ENCODE measurements at places on chromosomes 4 and X. TPM values are rescaled to one million over a fixed set of nuclear protein-coding genes. Genes with fewer than 3 reads are reported as not detected.

The MAGEB6 gene
- total RNA-seq, result not detected

The HMX1 gene
- not detected for total RNA-seq

DNA sequence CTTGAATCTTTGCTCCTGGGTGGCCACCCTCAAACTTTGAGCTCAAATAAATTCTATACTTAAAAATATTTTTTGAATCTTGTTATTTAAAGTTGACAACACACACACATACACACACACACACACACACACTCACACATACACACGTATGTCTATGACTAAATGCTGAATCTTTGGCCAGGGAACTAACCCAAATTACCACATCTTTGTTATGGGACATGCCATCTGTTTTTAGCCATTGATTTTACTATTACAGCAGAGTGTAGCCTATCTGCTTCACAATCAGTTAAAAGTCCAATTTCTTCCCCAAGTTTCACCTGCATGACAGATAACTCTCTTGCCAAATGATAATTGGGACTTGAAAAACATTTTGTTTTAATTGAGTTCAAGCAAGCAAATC lies 45.0 kb upstream of the USP46 start:
- no peak for DNase-seq

GRCh38 chrX:40153345-40154249 lies 55.8 kb upstream of the BCOR start:
- DNase-seq, result no peak

All from liver (tissue), 10 donors.